ENCODE measurements at places on chromosomes 16 and 17.

DNA sequence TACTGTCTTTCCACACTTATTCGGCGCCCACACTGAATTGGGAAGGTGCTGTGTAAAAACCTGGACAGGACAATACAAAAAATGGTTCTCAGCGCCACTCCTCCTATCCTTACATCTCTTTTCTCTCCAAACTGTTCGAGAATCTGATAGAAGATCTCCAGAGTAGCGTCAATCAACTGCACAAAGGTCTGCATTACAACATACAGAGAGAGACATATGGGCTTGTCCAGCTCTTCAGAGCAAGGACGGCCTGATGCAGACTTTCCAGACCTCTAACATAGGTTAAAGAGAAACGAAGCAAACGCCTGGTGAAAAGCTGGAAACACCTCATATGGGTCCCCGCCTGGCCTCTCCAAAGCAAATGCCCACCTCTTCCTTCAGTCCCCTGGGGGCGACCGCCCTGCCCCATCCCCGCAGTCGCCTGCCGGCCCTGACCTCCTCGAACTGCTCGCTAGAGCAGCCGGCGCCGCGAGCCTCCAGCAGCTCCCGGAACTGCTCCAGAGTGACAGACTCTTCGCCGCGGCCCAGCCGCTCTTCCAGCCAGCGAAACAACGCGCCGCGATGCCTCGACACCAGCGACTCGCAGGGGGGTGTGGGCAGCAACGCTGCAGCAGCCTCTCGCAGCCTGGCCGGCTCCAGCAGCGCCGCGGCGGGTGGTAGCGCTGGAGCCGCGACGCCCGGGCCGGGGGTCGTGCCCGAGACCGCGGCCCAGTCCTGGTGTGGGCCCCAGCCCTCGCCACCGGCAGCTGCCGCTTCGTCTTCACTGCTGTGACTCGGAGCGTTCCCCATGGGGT, 526 bp downstream of the ZZEF1 start:
- no peak for DNase-seq

GRCh38 chr17:76578376-76578775, 7.3 kb downstream of the ST6GALNAC2 start:
- DNase-seq: no peak

DNA sequence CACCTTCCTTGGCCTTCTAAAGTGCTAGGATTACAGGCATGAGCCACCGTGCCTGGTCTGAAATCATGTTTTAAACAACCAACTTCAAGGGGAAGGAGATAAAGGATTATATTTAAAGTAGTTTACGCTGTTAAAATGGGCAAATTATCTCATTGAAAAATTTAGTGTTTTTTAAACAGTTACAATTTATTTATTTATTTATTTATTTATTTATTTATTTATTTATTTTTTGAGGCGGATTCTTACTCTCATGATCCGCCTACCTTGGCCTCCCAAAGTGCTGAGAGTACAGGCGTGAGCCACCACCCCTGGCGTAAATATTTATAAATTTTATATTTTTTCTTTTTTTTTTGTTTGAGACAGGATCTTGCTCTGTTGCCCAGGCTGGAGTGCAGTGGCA, 22.2 kb downstream of the CDK12 start:
- DNase-seq: no peak

GRCh38 chr16:23182679-23183542, at the start of gene SCNN1G:
Gene SCNN1G (plus strand): TSS chr16:23182745. CDS start chr16:23186272, 3,527 bp downstream.
- peak; percentile 1 for DNase-seq

DNA sequence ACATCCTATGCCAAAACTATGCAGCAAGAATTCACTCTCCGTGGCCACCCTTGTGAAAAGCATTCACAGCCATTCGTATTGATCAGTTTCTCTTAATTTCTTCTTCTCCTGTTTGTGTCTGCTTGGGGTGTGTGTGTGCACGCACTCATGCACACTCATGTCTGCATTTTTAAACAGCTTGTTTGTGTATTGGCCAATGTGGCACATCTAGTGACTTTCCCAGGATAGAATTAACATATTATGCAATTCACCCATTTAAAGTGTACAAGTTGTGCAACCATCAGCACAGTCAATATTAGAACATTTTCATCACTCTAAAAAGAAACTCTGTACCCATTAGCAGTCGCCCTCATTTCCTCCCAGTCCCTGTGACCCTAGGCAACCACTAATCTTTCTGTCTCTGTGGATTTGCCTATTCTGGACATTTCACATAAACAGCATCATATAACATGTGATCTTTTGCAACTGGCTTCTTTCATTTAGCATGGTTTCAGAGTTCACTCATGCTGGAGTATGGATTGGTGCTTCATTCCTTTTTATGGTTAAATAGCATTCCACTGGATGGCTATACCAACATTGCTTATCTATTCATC, 20.1 kb downstream of the IRX3 start:
- no peak for DNase-seq

DNA sequence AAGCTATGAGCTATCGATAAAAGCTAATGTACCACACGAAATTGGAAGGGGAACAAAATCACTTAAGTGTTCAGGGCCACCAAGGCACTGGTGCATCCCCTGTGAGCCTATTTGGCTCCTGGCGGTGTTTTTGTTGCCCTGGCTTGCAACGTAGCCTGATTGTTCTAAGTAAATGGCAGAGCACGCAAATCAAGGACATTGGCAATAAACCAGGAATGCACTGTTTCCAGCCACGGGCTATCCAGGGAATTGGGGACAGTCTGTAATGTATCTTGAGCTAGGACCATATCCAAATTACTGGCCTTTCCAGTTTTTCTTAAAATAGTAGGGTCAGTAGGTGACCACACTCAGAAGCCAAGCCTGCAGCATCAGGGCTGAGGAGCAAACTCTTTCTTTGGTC, 734.0 kb downstream of the MAF start:
- no peak for DNase-seq

DNA sequence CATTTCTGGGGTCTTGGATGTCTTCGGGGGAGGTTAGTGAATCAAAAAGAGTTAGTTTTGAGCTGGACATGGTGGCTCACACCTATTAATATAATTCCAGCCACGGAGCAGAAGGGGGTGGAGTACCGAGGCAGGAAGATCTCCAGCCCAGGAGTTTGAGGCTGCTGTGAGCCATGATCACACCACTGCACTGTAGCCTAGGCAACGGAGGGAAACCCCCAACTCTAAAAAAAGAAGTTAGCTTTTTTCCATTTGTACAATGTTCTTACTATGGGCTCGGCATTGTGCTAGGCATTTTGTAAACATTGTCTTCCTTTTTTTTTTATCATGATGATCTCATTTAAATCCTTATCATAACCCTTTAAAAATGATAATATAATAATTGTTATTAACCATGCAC, 8.3 kb upstream of the SNF8 start:
- no peak for DNase-seq

DNA sequence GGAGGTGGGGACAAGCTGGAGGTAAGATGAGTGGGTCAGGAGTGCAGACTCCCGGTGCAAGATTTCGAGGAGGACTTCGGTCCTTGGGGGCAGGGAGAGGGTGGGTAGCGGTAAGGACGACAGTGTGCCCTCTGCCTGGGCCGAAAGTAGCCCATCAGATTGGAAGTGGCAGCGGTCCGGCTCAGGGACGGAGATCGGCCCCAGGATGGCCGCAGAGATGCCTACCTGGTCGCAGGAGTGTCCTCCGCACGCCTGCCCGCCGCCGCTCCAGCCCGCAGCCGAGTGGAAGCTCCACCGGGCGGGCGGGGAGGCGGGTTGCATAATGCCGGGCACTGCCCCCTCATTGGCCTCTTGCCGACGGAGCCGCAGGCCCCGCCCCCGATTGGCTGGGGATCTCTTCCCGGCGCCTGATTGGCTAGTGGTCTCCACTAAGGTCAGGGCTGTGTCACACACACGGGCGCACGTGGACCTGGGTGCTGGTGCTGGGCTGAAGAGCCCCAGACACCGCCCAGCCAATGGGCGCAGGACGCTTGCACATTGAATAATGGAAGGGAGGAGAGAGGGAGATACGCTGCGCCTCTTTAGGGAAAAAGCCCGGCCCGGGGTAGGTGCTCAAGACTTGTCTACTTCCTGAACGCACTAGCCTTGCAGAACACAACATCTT, at the start of gene PER1:
Gene PER1, minus strand, starts transcription at position 293 of the 664 bp plus-strand sequence. CDS start 1,698 bp downstream, outside the sequence.
- DNase-seq: peak; percentile 75

DNA sequence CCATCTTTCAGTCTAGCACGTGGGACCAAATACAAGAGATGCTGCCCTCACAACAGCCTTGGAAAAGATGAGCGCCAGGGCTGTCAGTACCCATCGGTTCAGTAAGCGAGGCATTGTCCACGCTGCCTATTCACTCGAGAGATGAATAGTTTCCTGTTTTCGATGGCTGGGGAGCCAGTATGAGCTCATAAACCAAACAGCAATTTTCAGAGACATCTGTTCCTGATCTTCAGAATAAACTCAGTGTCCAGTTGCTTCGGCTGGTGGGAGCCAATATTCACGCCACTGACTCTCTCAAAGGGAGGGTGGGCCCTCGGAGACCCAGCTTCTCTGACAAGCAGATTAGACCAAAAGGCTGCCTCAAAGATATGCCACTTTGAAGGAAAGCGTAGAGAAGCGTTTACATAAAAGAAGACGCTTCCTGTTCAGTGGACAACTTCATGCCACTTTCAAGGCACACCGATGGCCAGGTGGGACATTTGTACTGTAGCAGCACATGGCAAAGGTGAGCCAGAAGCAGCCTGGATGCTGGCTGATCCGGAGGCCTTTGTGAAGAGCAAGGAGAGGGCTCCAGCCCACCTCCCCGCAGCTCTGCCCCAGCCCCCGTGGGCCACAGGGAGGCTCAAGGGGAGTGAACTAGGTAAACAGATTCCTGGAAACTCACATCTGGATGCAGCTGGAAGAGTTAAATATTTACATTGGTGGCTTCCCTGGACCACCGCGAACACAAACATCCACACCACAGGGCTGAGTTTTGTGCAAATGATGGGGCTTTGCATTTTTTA, 6.0 kb downstream of the TIMM22 start:
- peak; percentile 18 for DNase-seq

DNA sequence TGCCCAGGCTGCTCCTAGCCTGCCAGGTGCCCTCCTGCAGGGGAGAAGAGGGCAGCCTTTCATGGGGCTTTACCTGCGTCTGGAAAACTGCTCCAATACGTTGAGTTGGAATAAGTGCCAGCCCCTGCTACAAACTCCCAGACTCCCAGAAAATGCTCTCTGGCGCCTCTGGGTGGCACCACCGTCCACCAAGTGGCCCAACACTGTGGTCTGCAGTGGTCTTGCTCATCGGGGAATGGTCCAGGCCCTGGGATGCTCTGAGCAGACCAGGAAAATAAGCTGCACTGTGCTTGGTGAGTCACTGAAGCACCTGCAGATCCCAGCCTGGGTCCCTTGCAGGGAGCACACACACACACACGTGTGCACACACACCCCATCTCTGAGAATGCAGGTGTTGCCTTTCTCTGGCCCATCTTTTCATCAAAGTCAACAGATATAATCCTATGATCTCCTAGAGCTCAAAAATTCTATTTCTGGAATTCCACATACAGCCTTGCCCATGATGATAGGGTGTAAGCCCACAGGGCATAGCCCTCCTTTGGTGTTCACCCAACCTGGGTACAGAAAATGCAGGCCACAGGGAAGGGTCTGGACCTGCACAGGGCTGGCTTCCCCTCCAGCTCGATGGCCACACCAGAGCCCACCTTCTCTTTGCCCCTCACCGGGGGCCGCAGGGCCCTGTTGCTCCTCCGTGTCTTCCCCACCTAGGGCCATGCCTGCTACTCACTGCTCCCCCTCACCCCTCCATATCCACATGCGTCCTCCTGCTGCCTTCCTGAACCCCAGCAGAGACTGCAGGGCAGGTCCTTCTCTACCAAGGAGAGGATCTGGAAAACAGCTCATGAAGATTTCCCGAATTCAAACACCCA, 20.5 kb downstream of the CDIP1 start:
- DNase-seq: no peak

DNA sequence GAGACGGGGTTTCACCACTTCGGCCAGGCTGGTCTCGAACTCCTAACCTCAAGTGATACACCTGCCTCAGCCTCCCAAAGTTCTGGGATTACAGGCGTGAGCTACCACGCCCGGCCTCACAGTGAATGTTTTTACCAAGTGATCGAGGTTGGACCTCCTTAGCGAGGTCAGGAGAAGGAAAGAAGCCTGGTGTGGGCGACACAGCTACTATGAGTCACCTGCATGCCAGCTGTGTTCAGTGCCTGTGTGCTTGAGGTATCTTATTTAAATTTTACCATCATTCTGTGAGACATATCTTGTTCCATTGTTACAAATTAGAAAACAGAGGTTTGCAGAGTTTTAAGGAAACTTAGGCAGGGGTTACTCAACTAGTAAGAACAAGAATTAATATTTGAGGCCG, 174.8 kb upstream of the DYNLRB2 start:
- DNase-seq: no peak

GRCh38 chr17:81171941-81172340, 5.9 kb upstream of the AATK start:
- DNase-seq: no peak

DNA sequence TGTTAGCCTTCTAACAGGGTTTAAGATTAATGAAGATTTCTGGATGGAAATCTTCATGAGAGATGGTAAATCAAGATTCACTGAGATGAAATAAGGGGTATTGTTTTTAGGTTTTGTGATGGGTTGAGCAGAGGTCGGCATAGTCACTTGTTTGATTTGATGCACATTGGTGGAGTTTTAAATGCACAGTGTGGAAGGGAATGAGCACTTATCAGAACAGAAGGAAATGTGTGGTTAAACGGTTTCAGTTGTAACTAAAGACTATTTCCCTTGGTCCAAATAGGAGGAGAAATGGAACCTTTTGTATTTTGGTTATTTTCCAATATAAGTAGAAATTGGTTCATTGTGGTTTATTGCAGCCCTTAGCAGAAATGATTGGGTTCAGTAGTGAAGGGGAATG, 34.1 kb downstream of the CBFB start:
- DNase-seq: no peak

- no peak for DNase-seq
Measured at GRCh38 chr17:16150251-16150856, 65.0 kb downstream of the NCOR1 start.

Data from kidney glomerular epithelial cell (primary cell).